ENCODE measurements at places on chromosomes 1 and 21. TPM values are rescaled to one million over a fixed set of nuclear protein-coding genes. Genes with fewer than 3 reads are reported as not detected.

Gene HMCN1
- total RNA-seq: 151 TPM

Gene FCMR
- 0.13 TPM for total RNA-seq

Gene RHCE
- total RNA-seq: 1.0 TPM

Gene KCND3
- 4.0 TPM for total RNA-seq

Gene CHODL
- 0.07 TPM for total RNA-seq

Gene TMEM200B
- total RNA-seq: 4.3 TPM

Gene CCDC24
- total RNA-seq: 5.1 TPM

Gene SPAG17
- total RNA-seq: not detected

Gene PGLYRP4
- not detected for total RNA-seq

Gene CD1C
- total RNA-seq: not detected

Gene OR2L8
- total RNA-seq: not detected
